ENCODE measurements at places on chromosomes 5 and 9.
A peak's percentile ranks its signal among the peaks of the same experiment; 100 is the strongest.

DNA sequence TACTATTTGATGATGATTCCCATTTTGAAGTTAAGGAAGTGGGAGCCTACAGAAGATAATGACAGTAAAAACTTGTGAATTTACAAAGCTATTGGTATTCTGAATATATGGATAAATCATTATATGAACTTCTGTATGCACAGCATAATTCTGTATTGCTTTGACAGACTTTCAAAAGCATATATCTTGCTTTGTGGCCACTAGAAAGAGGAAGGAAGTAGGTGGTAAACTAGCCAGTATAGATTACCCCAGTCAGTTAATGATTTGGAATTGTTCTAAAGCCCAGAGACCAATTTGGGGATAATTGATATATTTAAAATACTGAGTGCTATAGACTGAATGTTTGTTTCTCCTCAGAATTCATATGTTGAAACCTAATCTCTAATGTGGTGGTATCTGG lies 53.0 kb downstream of the NR2F1 start:
- DNase-seq, result no peak

- no peak for DNase-seq
Observed at GRCh38 chr5:143664623-143665022, 147.3 kb upstream of the HMHB1 start.

DNA sequence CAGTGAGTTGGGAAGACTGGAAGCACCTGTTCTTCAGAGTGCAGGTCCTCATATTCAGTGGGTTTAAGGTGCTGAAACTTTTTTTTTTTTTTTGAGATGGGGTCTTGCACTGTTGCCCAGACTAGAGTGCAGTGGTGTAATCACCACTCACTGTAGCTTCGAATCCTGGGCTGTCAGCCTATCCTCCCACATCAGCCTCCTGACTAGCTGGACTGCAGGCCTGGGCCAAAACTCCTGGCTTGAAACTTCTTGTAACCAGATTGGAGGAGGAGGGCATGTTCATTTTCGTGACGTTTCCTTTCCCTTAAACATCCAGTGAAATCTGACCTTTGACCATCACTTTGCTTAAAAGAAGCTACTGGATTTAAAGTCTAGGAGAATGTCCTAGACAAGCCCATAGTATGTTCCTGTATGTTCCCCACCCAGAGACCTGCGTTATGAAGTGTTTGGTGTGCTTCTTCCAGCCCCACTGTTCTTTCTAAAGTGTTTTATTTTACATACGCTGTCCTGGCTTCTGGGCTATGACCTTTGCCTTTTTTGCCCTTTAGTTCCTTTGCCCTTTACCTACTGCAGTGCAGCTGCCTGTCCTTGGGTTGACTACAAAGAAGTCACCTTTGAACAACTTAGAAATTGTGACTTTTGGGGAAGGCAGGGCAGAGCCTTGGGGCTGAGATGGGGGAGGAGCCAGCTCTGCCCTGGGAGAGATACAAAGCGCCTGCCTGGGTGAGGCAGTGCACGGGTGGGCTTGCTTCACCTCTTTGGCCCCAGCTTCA lies 18.4 kb downstream of the TENT4A start:
- no peak for DNase-seq

- no peak for DNase-seq
Observed at GRCh38 chr5:99030906-99031440, 102.2 kb upstream of the CHD1 start.

DNA sequence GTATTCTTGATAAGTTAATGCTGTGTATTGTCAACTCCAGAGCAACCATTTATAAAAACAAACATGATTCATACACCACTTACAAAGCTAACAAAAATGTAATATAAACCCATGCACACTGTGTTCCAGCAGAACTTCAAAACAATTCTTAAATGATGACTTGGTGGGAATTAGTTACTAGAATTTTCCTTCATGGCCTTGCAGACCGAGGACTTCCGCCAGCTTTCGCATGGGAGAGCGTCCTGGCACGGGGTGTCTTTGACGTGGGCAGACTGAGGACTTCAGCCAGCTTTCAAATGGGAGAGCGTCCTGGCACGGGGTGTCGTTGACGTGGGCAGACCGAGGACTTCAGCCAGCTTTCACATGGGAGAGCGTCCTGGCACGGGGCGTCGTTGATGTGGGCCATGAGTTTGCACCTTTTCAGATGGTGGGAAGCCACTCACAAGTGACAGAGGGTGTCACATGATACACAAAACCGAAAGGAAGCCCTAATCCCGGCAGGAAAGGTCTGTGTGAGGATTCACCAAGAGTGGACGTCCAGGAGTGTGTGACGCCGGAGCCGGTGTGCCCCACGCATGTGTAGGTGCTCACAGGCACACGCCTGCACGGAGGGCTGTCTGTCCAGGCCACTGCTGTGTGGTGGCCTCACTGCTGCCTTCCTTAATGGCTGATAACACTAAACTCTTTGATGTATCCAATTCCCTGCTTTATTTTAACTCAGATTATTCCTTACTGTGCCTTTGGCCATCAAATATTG lies 211.3 kb upstream of the IRX4 start:
- DNase-seq, result no peak

GRCh38 chr5:95022967-95023695 lies 261.8 kb downstream of the MCTP1 start:
- no peak for DNase-seq

- DNase-seq, result no peak
Observed at GRCh38 chr5:69504036-69504435, 11.4 kb downstream of the OCLN start.

GRCh38 chr5:172383191-172383802 lies 71.0 kb downstream of the SH3PXD2B start:
- no peak for DNase-seq

DNA sequence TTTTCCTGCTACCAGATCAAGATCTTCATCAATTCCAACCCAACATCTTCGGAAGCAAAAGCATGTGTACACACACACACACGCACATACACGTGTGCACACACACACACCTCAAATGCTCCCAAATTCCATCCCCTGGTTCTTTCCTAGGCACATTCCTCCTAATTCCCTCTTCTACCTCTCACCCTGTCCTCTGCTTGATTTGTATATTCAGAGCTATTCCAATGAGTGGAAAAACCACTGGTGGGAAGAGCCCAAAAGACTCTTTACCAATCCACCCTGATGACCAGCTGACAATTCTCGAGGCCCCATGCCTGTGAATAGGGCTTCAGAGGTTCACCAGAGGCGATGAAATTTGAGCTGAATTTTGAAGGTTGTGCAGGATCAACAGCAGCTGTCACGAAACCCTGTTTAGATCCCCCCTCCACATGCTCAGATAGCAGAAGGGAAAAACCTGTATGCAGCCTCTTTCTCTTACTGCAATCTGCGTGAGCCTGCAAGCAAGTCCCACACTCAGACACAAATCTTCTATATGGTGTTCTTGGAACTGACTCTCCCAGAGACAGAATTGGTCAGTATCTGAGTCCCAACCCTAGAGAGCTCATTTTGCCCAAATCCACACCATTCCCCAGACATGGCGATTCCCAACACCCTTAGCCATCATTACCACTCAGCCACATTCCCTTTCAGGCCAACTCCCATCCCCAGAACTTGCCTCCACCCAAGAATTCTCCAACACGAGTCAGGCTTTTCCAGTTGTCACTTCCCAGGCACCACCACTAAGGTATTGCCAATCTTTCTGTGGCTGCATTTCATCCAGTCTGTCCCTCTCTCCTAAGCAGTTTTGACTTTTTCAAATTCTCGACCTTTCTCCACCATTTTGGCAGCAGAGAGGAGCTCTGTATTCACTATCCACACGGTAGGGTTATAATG lies 4.3 kb upstream of the TRIO start:
- no peak for DNase-seq

DNA sequence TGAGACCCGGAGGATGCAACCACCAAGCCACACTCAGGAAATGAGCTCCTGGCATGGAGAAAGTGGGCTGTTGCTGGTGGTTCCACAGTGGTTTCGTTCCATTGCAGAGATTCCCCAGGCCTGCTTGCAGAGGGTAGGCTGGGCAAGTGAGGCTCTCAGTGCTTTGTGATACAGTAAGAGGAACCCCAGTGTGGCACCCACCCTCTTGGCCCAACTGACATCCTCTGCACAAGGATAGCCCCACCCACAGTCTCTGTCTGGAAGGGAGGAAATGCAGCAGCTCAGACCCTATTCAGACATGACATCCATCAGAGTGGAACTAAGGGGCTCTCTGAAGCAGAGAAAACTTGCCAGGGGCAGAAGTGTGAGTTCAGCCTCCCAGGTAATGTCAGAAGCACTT lies 69.6 kb upstream of the FSTL4 start:
- DNase-seq, result no peak

DNA sequence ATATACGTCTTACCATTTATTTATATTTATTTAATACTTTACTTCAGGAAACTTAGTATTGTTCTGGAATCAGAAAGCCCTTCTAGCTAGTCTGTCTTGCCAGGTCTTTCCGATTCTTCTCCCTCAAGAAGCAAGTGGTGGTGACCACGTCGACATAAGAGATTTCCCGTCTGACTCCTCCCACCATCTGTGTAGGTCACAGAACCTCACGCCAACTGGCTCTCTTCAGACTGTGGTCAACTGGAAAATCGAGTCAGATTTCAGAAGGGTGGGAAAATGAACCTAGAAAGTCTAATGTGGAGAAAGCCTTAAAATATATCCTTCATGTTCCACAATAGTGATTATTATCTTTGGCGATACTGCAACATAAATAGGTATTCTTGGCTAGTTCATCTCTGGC lies 17.3 kb downstream of the THBS4 start:
- no peak for DNase-seq

- DNase-seq, result no peak
Observed at GRCh38 chr9:93597871-93598646, 21.7 kb downstream of the PHF2 start.

DNA sequence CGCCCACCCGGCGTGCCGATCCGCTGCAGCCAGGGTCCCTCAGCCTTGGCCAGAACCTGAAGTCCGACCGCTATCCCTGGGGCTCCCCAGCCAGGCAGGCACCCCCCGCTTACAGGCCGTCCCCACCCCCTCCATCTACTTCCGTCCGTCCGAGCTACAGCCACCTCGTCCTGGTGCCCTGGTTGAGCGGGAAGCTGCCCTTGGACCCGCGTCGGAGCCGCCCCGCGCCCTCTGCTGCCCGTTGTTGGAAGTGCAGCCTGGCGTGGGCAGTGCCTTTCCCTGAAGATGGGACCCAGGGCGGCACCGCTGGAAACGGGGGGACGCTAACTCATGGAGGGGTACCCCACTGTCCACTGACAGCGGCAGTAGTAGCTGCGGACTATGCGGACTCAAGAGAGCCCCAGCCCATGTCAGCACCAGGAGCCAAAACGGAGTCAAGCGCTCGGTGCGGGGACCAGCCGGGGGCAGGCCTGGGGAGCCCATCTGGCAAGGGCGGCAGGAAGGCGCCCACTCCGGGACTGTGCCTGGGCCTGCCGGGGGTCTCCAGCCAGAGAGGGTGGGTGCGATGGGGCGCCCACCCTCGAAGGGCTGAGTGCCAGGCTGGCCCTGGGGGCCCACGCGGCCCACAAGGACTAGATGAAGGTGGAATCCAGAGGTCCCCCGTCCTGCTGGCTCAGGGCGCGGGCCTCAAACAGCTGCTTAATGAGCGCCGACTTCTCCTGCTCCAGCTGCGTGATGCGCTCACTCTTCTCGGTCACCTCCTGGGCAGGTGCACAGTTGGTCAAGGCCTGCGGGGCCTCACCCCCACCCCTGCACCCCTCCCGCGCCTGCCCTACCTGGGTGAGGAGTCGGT lies 6.1 kb downstream of the SAPCD2 start:
- DNase-seq, result peak; percentile 23

DNA sequence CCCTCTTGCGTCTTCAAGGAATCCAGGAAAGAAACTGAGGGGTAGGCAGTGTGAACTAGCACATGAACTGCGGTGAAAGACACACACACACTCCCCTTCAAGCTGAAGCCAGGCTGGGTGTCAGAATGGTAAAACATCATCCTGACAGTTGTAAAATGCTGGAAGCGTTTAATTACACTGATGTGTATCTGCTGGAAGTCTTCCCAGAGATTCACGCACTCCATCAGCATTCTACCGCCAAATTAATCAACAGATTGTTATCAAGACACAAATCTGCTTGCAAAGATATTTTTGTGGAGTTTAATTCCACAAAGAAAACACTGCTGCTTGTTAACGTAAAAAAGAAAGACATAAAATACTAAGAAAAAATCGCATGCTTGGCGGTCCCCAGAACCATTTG lies 241.0 kb upstream of the NFIL3 start:
- no peak for DNase-seq

- DNase-seq, result no peak
Observed at GRCh38 chr9:131943351-131943841, 136.3 kb downstream of the MED27 start.

DNA sequence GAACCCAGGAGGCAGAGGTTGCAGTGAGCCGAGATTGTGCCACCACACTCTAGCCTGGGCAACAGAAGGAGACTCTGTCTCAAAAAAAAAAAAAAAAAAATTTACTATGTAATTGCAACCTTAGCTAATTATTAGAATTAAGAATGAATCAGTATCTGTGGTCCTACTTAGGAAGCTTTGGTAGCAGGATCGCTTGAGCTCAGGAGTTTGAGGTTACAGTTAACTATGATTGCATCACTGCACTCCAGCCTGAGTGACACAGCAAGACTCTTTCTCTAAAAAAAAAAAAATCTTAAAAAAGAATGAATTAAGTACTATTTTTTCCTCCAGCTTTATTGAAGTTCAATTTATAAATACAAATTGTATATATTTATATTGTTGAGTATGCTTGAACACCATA lies 16.7 kb downstream of the NDUFAF2 start:
- no peak for DNase-seq

DNA sequence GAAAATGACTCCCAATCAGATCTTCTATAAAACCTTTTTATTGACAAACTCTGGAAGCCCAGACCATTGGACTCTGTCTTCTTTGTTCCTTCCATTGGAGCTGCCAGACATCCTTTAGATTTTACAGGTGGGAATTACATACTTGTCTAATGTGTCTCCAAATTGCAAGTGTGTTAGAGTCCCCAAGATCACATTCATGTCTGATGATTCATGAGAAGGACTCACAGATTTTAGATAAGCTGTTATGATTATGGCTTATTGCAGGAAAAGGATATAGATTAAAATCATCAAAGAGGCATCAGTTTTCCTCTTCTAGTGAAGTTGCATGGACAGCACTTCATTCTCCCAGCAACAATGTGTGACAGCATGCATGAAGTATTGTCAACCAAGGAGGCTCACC lies 70.4 kb downstream of the MUSK start:
- no peak for DNase-seq

- DNase-seq, result no peak
Observed at GRCh38 chr5:67581203-67581602, 384.6 kb upstream of the CD180 start.

DNA sequence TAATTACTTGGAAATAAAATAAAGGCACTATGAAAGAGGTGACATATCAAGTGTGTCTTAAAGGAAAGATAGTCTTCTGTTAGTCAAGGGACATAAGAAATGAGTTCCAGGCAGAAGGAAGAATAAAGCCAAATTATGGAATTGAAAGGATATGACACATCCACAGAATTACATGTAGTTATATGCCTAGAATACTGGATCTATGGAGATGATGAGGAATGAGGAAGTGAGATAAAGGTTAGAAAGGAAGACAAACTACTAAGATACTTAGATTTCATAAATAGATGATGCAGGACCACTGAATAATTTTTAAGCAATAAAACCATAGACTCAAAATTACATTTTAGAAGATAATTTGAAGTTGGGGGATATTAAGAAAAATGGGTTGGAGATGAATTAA lies 609.8 kb downstream of the PTPRD start:
- no peak for DNase-seq
